ENCODE measurements at places on chromosomes 7 and 10.

GRCh38 chr10:86583983-86584382 is 62.4 kb upstream of the WAPL start:
- no peak for DNase-seq

GRCh38 chr7:542713-543500 is 23.3 kb upstream of the PDGFA start:
- DNase-seq = peak; percentile 87

DNA sequence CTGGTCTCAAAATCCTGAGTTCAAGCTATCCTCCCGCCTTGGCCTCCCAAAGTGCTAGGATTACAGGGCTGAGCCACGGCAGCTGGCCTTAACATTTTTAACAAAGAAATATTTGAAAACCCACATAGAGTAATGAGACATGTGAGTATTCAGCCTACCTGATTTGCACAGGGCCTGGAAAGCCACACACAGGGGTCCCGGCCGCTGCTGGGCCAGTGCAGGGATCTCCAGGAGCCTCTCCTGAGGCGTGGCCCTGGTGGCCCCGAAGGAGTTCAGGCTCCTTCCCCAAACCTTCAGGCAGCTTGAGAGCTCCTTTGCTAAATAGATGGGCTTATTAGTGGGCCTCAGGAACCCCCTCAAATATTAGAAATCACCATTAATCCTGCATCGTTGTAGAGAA is 18.7 kb downstream of the CNPY1 start:
- no peak for DNase-seq

GRCh38 chr10:48879451-48879850 is 60.2 kb downstream of the LRRC18 start:
- DNase-seq = no peak

- DNase-seq = no peak
These were observed 18.3 kb upstream of the ST8SIA6 start for GRCh38 chr10:17472481-17473227.

DNA sequence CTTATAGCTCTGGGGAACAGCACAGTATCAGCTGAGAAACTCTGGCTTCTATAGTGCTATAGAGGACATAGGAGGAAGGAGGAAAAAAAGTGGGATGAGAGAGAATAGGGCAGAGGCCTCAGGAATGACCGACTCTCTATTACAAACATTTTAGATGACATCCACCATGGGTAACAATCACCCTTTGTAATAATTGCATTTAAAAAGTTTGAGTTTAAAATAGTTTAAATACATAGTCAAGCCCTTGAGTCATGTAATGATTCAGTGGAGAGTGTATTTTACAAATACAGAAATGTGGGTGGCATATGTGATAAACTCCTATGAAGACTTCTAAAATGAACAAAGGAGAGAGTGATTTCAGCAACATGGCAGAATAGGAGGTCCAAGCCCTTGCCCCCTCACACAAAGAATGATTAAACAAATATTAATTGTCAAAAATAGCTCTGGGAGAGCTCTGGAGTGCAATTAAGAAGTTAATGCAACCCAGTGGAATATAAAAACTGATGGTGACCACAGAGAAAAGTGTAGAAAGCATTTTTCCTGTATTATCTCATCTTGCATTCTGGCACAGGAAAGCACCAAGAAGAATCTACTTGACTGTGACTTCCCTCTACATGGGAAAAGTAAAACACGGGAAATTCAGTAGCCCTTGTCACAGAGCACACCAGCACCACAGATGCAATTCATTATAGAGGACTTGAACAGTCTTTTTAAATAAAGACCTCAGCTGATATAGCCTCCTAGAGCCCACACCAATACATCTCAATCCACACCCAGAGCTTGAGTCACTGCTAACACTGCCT is 569.0 kb upstream of the SORCS1 start:
- DNase-seq = no peak

- DNase-seq = no peak
These were observed at the start of gene CYP3A4 for GRCh38 chr7:99784007-99784406. CYP3A4 (minus strand) TSS chr7:99784184; CDS start chr7:99784081, 103 bp downstream.

DNA sequence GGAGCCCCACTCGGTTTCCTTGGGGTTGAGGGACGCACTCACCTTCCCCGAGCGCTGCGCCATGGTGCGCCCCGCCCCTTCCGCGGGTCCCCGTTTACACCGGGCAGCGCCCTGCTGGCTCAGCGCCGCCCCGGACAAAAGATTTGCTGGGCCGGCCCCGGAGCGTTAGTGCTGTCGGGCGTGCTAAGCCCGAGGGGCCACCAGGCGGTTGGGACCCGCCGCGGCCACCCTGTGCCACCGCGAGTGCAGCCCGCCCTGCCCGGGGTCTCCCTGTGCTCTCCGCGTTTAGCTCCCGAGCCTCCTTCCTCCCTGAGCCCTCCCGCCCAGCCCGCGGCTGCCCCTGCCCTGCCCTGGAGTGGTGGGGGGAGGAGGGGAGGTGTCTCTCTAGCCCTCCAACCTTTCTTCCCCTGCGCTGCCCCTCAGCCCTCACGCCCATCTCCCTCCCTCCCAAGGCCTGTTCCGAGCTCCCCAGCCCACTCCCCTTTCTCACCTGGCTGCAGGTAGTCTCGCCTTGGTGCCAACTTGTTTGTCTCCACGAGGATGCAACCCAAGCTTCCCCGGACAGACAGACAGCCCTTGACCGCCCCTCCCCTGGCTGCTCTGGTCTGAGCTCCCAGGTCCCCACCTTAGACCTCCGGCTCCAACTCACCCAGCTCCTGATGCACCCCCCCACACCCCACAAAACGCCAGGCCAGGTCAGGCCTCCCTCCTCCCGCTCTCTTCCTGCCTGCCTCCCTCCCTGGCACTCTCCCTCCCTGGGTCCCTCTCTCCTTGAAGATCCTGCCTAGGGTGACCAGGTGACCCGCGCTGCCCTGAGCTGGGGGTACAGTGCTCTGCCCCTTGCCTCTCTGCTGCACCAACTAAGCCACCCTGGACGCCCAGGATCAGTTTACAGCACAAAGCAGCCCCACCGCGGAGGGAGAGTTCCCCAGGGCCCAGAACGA is at the start of gene CRYGN:
CRYGN (minus strand) TSS at position 287 of the 944 bp plus-strand sequence; CDS start at position 63, 224 bp downstream.
- DNase-seq = no peak

DNA sequence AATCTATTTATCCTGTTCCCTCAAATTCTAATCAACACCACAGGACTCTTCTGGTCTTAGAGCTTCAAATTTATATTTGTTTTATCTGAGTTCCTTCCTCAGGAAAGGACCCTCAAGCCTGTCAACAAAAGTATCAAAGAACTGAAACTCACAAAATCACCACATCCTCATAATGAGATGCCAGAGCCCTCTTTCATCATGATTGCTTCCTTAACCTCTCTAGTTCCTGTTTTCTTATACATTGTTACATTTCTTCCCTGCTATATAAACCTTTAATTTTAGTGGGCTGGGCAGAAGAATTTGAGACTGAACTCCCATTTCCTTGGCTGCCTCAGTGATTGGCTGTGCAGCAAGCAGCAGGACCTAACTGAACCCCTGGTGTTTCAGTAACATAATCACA is 189.7 kb downstream of the ZNF248 start:
- DNase-seq = no peak

- DNase-seq = no peak
These were observed 1.5 kb upstream of the WDR37 start for GRCh38 chr10:1054684-1055083.

- no peak for DNase-seq
These were observed 6.8 kb upstream of the NOM1 start for GRCh38 chr7:156942708-156943090.

DNA sequence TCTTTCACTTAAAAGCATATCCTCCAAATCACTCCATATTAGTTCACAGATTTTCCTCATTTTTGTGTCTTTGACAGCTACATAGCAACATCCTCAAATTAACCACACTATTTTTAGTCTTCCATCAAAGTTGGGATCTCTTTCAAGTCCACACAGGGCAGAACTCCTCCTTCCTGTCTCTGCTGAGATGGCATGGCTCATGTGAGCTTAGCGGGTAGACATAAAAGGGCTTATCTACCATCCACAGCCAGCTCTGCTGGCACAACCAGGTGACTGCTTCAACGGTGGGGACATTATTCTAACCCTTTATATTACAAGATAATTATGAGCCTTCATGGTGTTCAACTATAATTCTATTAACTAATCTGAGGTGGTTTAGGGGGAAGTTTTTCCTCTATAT is 35.5 kb downstream of the ICA1 start:
- DNase-seq = no peak

DNA sequence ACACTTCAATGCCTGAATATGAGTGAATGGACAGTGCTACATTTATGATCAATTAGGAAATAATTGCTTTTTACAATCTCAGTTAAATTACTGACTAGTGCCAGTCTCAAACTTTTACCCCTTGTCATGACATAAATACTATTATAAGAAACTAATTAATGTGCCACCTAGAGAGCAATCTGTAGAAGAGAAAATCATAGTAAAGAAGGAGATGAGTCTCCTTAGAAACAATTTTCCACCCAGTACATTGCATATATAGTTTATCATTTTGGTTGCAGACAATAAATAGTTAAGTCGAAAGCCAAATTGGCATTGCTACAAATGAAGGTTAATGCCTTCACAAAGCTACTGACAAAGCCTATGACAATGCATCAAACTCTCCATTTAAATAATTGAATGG is 68.6 kb downstream of the SLC13A1 start:
- no peak for DNase-seq

GRCh38 chr7:127874951-127875608 is 156.2 kb downstream of the LRRC4 start:
- DNase-seq = no peak

DNA sequence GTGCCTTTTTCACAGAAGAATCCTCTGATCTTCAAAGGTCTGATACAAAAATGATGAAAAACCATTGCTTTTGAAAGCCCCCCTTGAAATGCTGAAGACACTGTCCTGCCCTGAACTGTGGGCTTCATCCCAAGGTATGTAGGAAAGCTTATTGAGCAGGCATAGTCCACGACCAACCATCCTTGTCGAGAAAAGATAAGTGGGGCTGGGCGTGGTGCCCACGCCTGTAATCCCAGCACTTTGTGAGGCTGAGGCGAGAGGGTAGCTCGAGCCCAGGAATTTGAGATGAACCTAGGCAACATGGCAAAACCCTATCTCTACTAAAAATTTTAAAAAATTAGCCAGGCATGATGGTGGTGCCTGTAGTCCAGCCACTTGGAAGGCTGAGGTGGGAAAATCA is 25.6 kb downstream of the TACR2 start:
- DNase-seq = no peak

GRCh38 chr7:142753366-142753765 is 4.1 kb downstream of the PRSS1 start:
- DNase-seq = peak; percentile 62

DNA sequence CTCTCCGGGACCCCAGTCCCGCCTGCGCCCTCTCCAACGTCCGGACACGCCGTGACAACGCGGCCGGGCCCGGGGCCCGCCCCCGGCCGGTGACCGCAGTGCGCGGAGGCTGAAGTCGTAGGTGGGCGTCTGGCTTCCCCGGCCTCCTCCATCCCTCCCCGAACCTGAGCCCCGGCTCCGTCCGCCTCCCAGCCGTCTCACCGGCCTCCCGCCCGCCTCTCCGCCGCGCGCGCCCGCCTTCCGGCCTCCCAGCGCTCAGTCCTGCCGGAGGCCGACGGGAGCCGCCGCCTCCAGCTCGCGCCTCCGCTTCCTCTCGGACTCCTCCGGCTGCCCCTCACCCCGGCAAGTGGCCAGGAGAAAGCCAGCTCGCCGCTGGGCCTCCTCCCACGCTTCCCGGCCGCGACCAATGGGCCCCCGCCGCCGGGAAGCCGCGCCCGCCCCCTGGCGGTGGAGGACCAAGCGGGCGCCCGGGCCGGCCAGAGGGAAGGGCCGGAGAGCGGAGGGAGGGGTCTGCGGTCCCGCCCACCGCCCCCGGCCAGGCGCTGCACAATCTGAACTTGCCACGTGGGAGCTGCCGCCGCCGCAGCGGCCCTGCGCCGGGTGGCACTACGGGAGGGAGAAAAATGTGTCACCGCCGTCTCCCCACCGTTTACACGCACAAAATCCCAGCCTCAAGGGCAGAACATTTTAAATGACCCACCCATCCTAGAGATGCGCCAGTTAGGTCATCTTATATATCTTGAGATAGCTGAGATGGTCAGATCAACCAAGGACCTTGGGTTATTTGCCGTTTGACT is at the start of gene FAM3C:
FAM3C (minus strand) TSS at position 348 of the 797 bp plus-strand sequence. CDS start 13,339 bp downstream, outside the sequence.
- peak; percentile 97 for DNase-seq

DNA sequence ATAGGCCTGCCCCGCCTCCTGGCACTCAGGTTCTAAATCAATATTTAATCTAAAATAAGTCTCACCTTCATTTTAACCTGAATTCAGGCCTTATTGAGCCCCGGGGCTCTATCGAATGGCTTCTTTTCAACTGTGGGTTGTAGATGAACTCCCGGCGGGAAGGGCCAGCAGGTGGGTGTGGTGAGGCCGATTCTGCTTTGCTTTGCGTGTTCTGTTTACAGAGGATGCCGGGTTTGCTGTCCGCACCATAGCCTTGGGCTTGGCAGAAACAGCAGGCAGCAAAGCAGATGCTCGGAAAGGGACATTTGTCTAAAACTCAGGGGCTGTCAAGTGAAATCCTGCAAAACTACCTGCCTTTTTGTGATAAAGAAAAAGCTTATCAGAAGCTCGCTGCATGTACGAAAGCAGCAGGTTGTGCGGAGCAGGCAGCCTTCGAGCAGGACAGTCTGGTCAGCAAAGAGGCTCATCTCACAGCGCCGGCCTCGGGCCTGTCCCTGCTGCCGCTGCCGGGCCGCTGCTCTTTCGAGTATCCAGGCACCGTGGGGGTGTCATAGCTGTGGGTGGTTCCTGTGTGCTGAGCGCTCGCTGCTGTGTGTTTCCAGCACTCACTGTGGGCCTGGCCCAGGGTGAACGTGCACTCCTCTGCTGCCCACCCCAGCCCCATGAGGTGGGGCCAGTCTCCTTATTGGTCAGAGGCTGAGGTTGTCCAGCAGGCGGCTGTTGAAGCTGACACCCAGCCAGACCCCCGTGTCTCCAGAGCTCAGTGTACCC is 434.8 kb upstream of the FOXK1 start:
- no peak for DNase-seq

- no peak for DNase-seq
These were observed 188.7 kb downstream of the CACNB2 start for GRCh38 chr10:18328941-18329340.

DNA sequence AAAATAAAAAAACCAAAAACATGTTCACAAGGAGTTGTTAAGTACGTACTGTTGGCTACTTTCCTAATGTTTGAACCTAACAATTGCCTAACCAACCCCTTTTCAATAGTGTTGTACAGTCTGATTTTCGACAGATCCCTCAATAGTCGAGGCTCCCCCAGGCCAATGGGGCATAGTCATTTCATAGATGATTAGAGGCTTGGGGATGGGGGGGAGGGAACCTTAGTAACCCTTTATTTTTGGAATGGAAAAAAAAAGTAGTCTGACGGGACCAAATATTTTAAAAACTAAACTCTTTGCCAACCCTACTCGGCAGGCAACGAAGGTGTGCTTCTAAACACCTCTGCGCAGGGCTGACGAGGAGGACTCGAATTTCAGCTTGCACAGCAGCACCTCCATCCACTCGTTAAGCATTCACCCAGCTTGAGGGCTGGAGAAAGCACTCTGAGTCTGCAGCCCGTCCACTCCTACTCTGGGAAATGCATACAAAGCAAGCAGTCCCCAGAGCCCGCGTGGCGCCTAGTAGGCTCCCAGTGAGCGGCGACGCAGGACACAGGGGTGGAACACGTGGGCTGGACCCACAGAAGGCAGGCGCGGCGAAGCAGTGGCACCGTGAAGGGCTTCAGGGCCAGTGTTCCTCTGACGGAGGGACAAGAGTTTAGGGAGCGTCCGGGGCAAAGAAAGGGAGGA is 899 bp downstream of the PUS7 start:
- DNase-seq = peak; percentile 65

Data from Caki2 (cell line).